ENCODE measurements at places on chromosomes 1 and 21.

GRCh38 chr1:231553320-231553719 is 24.9 kb downstream of the TSNAX start:
- no peak for DNase-seq

GRCh38 chr1:172270605-172271004 is 149.9 kb upstream of the C1orf105 start:
- no peak for DNase-seq

DNA sequence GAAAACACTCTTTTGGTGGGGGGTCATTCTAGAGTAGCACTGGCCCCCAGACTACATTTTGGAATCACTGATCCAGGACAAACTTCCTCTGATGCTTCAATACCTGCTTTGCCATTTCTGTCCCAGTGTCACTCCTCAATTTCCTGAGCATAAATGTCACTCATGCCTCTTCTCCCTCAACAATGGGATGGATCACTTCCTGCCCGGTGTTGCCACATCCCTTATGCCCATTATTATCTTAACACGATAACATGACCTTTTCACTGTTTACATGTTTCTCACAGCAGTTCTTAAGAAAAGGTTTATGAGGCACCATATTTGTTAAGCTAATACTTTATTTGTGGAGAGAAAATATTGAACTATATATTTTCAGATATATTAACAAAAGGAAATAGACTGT is 3.9 kb upstream of the ITLN1 start:
- DNase-seq = no peak

GRCh38 chr1:205062319-205062718 is 19.3 kb downstream of the CNTN2 start:
- DNase-seq = no peak

DNA sequence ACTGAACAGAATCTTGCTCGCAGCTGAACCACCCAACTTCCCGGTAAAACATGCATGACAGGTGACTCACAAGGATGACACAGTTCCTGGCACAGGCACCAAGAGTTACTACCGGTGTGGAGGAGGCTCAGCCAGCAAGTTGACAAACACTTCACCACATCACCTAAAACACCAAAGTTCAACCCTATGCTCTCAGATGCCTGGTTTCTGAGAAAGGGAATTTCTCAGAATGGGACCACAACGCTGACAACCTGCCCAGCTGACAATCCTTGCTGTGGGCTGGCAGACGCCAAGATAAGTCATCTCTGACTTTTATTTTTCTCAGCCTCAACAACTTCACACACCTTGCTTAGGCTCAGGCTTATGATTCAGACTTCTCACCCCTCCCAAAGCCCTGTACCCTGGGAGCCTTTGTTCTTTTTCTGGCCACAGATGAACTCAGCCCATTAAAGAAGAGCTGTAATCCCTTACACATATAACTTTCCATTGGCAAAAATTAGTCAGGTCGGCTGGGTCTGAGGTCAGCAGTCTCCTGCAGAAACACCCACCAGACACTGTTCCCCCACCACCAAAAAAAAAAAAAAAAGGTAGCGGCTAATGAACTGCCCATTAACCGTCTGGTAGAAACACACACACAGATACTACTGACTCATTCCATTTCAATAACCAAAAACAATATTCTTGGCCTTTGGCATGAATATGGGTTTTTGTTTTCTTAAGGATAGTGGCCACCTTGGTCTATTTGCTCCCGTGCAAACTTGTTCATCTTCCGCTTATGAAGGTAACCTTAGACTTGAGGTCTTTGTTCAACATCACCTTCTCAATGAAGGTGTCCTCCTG is 10.8 kb upstream of the TIAM1 start:
- peak; percentile 58 for DNase-seq

DNA sequence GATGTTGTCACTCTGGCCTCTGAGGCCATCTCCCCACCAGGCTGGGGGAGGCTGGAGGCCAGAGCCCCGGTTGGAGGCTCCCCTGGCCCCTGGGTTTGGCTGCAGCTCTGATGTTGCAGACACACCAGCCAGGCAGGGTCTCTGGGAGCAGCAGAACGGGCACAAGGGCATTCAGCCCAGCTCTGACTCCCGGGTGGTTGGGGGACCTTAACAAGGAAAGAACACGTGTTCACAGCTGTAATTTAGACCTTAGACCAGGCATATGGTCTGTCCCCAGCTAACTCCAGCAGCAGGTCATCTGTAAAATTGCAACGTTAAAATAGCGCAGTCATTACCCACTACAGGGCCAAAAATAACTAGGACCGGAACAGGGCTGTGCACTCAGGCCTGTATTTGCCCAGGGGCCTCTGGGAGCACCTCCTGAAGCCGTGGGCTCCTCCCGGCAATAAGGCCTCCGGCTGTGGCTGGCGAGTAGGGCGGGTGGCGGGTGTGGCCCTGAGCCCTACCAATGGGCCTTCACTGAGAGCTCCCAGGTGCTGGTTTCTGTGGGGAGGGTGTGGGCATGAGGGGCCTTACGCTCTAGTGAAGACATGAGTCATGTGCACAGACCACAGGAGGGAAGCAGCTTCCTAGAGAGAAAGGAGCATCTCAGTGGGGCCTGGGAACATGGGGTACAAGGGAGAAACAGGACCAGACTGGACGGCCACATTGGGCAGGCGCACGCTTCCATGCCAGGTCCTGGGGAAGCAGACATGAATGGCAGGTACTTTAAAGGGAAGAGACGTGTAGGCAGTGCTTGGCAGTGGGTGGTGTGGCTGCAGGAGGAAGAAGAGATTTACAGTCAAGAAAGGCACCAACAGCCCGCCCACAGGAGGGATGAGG is 6.1 kb downstream of the LDLRAP1 start:
- DNase-seq = peak; percentile 57

DNA sequence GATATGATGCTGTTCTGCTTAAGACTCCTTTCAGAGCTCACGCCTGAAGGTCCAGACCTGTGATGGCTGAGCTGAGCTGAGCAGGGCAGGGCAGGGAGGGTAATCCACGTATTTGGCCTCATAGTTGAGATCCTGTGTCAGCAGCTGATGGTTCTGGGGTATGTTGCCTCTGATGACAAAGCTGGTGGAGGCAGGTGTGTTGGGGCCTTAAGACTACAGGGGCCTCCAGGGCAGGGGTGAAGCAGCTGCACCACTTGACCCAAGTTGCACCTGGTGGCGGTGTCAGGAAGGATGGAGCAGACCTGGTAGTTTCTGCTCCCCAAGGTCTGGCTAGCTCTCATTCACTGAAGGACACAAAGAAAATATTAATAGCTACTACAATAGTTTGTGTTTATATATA is 57.0 kb downstream of the FCRL5 start:
- no peak for DNase-seq

DNA sequence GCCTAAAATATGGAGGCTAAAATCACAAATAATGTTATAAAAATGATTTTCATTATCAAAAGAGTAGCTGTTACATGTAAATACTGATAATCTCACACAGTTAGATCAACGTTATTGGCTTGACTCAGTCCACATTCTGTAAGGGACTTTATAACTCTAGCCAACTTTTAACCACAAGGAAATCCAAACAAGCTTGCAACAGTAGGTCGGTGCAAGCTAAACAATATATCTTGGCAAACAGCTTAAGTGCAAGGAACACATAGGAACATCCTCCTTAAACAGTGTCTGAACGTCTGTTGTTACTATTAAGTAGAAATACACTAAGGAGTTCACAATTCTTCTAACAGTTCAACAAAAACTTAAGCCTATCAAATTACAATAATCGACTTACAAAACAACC is 126.7 kb downstream of the EIF4G3 start:
- no peak for DNase-seq

- DNase-seq = no peak
These were observed 19.6 kb upstream of the PDE9A start for GRCh38 chr21:42633858-42634257.

DNA sequence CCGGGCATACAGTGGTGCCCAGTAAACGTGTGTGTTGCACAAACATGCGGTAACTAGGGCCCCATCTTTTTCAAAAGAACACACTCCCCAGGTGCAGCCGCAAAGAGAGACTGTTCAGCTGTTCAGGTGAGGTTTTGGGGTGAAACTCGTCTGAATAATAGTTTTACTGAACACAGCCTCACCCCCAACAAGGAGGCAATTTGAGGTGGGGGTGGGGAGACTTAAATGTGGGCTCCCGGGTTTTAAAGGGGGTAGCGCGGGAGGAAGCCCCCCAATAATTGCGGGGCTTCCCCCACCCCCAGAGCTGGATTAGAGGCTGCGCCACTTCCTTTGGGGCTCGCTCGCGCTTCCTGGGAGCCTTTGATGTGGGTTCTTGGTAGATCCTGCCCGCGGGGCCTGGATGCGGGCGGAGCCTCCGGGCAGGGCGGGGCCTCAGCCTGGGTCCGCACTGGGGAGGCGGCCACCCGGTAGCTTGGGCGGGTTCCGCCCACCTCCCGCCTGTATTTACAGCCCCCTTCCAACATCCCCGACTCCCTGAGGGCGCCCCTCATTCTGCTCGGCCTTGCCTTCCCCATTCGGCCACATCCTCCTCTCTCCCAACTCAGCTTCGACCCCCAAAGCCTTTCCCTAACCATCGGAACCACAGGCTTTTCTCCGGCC is 6.4 kb upstream of the EPHA2 start:
- peak; percentile 40 for DNase-seq

DNA sequence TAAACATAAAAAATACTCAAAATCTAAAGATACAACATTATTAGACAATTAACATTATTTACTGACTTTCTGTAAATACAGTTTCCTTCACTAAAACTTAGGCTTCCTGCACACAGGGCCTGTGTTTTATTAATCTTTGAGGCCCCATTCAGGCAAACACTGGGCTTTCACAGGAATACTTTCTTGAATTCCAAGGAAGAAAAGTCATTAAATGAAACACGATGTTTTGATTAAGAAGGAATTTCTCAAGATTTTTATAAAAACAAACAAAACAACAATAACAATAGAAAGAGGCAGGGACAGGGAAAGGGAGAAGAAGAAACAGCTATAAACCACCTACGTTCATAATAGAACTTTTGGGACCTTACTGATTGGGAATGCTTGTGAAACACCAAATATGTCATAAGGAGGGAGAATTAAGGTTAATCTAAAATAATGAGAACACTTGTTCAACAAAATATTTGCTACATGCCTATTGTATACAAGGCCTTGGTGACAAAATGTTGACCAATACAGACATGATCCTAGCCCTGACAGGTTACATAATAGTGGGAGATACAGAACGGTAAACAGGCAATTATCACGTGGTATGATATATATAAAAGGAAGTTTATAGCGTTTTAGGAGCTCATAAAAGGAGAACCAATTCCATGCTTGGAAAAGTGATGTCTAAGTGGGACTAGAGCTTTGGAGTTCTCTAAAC is 3.6 kb downstream of the DDAH1 start:
- no peak for DNase-seq

- DNase-seq = no peak
These were observed 1.4 kb downstream of the TRAPPC10 start for GRCh38 chr21:44013380-44014088.

DNA sequence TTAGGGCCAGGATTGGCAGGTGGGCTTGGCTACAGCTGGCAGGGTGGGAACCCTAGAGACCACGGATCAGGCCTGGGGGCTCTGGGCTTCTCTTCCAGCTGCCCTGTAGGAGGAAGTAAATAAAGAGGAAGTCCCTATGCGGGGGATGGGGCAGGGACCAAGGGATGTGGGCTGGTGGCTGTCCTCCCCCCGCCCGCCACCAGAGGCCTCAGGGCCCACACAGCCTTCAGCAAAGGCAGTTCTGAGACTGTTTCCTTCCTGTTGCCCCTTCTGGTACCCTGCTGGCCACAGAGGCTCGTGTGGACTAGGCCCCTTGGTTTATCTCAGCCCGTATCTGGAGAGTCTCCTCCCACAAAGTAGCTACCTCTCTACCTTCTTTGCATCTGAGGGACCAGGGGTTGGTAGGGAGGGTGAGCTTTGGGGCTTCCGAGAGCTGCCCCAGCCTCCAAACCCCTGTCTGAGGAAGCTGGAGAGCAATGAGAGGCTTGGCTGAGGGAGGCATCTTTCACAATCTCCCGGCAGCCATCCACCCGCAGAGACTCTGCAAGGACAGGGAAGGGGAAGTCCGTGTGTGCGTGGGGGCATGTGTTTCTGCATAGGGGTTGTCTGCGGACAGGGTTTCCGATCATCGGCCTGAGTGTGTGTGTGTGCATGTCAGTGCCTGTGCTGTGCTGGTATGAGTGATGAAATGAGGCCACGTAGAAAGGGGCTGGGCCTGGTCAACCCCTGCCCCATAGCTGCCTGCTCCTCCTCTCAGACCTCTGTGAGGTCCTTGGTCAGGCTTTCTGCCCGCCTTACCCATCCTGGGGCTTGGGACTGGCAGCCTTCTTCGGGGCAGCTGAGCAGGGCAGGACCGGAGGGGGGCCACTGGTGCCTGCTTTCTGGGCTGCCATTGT is 12.5 kb downstream of the RPS6KA1 start:
- peak; percentile 53 for DNase-seq

DNA sequence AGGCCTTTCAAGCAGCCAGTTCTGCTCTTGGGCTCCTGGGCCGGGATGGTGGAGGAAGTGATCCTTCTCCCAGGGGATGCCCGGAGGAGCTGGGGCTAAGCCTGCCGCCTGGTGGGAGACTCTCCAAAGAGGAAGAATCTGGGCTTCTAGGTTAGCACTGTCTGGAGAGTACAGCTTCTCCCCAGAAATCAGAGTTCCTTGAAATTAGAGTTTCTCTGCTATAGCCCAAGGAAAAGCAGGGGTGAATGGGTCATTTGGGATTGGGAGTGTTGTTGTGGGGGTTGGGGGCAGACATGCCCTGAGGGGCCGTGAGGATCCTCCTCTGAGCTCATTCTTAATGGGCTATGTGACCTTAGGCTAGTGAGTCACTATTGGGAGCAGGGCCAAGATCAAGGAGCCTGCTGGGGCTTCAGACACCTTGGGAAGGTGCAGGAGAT is 6.5 kb downstream of the LGR6 start:
- no peak for DNase-seq

DNA sequence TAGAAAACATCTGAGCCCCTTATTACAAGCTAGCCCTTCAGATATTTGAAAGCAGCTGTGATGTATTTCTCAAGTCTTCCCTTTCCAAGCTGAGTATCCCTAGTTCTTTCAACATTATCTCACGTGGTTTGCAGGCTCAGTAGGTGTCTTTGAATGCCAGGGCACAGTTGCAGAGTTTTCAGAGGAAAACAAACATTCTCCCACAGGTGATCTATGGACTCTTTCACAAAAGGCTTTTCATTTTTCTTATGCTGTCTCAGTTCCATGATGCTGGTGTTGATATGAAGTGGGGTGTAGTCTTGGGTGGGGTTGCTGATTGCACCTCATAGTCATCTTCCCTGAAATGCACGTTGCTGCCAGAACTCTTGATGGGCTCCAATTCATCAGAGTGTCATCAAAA is 17.3 kb downstream of the CACNA1E start:
- DNase-seq = no peak

- no peak for DNase-seq
These were observed 23.3 kb upstream of the CD55 start for GRCh38 chr1:207298186-207298585.

GRCh38 chr1:175866776-175867175 is 123.4 kb upstream of the TNR start:
- no peak for DNase-seq

DNA sequence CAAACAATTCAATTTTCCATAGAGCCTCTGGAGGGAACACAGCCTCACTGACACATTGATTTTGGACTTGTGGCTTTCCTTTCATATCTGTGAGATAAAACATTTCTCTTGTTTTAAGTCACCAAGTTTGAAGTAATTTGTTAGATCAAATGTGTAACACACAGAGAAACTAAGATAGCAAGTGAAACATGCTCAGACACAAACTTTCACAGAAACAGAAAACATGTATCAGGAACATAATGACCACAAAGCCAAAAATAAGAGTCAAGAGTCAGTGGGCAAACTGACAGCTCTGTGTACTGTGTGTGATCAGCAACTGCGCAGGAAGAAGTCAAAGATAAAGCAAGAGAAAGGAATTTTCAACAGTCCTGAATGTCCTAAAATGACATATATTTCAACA is 1237.5 kb downstream of the AMY1C start:
- DNase-seq = no peak

- no peak for DNase-seq
These were observed 77.2 kb upstream of the CDC42BPA start for GRCh38 chr1:227395426-227396028.
